NCI-H1417 treated with DMSO at 0.1 percent for 48 hours (cell line): ENCODE measurements at places on chromosomes 1 and 21.

DNA sequence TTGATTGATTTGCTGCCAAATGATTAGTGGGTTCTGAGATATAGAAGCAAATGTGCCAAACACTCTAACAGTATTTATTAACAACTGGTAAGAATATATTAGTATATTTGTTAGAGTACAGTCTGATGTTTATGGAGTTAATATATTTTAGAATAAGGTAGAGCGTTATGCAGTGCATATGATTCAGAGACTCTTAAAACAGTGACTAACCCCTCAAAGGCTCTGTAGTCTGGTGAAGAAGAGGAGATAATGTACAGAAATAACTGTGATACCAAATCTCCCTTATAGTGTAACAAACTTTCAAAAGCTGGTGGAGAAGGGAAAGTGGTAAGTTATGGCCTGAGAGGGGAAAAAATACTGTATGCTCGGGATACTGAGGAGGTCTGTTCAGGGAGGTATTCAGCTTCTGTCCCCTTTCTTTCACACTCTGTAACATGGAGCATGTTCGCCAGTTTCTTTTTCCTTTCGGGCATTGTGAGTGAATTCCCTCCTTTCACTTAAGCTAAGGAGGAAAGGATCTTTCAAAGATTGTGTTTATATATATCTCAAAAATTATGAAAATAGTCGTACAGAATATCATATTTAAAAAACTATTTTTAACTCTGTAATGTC, 121.2 kb downstream of the ADGRL2 start:
- DNase-seq, result no peak

GRCh38 chr1:169788402-169788801, 6.3 kb downstream of the METTL18 start:
- no peak for DNase-seq

- DNase-seq, result no peak
Observed at GRCh38 chr1:17224434-17224833, 19.5 kb downstream of the PADI1 start.

DNA sequence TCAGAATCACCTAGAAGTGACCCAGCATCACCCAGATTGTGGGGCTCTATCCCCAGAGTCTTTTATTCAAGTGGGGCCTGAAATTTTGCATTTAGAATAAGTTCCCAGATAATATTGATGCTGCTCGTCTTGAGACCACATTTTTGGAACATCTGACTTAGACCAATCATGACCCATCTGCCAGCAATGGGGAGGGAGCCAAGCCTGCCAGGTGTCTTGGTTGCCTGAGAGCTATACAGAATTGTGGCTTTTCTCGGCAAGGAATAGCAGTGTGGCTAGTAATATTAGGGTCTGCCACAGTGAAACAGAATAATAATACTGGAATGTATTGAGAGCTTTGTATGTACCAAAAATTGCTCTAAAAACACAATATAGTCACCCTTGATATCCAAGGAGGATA, 31.1 kb upstream of the RGS8 start:
- no peak for DNase-seq
